ENCODE measurements at places on chromosomes 1 and 21.

GRCh38 chr1:68322096-68322495 is 89.8 kb upstream of the WLS start:
- no peak for DNase-seq

DNA sequence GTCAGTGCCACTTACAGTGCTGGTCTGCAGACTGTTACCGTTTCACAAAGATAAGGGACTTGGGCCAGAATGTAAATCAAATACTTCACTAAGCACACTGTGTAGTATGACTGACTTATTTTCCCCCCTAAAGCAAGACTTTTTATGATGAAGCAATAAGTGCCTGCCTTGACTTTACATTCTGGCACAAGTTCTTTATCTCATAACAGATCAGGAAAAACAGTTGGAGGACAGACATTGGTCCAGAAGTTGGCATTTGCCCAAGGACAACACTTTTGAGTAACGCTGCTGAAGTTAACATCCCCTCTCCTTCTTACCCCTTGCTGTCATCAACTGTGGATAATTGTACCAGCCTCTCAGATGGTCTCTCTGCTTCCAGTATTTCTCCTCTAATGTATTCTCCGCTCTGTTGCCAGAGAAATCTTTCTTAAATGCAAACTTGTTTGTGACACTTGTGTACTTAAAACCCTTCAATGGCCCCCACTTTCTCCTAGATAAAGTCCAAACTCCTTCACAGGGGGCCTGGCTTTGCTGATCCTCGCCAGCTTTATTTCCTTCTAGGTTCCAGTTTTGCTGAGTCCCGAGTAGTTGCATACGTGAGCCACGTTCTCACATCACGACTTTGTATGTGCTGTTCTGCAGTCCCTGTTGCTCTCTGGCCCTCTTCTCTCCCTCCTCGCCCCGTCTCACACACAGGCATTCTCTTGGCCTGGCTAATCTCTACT is 45.7 kb downstream of the S1PR1 start:
- no peak for DNase-seq

DNA sequence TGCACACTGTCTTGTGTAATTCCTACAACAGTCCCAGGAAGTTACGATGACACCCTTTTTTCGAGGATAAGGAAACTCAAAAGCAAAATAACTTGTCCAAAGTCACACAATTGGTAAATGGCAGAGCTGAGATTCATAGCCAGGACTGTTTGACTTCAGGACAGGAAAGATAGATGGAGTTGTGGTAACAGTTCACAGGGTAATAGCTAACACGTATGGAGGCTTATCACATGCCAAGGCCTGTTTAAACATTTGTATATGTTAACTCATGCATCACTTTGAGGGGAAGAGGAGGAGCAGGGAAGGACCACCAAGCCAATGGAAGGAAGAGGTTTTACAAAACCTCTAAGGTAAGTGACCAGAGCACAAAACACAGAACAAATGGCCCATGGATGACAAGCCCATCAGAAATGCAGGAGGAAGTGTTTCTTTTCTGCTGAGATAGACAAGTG is 2.8 kb downstream of the DHCR24 start:
- no peak for DNase-seq

- DNase-seq, result no peak
Measured at GRCh38 chr1:179002552-179003345, 22.9 kb upstream of the FAM20B start.

- no peak for DNase-seq
Measured at GRCh38 chr1:39828734-39829133, 40.1 kb upstream of the BMP8B start.

GRCh38 chr1:183979437-183979836 is 58.1 kb downstream of the COLGALT2 start:
- no peak for DNase-seq

DNA sequence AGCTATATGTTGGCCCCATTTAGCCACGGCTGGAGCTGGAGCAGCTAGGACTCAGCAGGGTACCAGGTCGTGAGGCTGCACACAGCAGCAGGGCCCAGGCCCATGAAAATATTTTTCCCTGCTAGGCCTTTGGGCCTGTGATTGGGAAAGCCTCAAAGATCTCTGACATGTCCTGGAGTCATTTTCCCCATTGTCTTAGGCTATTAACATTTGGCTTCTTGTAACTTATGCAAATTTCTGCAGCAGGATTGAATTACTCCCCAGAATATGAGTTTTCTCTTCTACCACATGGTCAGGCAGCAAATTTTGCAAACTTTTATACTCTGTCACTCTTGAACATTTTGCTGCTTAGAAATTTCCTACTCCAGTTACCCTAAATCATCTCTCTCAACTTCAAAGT is 11.2 kb downstream of the CFHR2 start:
- no peak for DNase-seq

DNA sequence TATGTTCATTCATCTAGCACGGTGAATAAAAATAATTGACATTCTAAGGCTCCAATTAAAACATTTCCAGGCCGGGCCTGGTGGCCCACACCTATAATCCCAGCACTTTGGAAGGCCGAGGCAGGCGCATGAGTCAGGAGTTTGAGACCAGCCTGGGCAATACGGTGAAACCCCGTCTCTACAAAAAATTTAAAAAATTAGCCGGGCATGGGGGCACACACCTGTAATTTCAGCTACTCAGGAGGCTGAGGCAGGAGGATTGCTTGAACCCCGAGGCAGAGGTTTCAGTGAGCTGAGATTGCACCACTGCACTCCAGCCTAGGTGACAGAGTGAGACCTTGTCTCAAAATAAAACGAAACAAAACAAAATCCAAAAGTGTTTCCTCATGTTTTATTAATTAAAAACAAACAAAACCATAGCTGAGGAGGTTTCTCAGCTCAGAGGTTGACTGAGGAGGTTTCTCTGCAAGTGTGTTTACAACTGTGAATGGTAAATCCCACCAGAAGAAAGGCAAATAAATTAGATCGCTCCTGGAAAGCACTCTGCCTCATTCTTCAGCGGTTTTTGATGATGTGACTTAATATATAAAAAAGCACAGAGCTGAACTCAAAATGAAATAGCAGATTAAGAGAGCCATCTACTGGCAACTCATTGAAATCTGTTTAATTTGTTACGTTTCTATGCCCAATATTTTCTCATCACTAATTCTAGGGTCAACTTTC is 37.7 kb upstream of the ATG4C start:
- DNase-seq, result no peak

DNA sequence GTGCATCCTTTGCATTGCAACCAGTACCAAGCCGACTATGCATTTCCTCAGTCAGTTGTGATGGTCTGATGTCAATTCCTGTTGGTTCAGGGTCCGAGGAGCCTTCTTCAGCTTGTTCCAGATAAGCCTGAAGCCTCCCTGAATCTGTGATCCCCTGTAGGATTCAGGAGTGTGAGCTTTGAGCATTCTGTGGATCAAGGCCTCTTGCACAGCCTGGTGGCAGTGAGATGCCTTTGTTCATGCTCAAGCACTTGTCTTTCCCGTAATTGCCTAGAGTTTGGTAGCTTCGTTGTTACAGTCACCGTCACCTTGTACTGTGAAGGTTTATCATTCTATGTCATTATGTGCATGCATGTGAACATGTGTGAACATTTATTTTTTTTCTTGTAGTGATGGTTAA is 103.5 kb downstream of the PBX1 start:
- DNase-seq, result no peak

GRCh38 chr1:154304664-154305337 is 16.1 kb upstream of the AQP10 start:
- no peak for DNase-seq

DNA sequence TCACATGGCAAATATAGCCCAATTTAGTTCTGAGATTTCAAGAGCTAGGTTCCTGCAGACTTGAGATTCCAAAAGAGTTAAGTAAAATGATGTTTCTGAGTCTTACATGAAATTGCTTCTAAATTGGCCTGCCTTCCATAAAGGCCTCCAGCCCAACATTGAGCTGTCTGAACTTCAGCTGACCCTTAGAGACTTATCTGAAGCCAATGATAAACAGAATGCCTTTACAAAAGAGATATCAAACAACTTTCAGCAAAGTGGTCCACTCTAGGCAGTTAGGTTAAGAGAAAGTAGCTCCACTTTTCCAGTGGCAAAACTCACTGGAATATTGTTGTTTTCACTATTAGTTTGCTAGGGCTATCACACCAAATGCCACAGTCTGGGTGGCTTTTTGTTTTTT is 6.3 kb upstream of the RC3H1 start:
- no peak for DNase-seq

Data from GM12864 (cell line).